GM23338 (cell line): ENCODE measurements at places on chromosomes 12 and 14.
A peak's percentile ranks its signal among the peaks of the same experiment; 100 is the strongest.

GRCh38 chr14:72844524-72844923, 49.4 kb downstream of the DPF3 start:
- DNase-seq, result no peak

GRCh38 chr14:101197595-101198397, 294.3 kb upstream of the RTL1 start:
- DNase-seq, result no peak

DNA sequence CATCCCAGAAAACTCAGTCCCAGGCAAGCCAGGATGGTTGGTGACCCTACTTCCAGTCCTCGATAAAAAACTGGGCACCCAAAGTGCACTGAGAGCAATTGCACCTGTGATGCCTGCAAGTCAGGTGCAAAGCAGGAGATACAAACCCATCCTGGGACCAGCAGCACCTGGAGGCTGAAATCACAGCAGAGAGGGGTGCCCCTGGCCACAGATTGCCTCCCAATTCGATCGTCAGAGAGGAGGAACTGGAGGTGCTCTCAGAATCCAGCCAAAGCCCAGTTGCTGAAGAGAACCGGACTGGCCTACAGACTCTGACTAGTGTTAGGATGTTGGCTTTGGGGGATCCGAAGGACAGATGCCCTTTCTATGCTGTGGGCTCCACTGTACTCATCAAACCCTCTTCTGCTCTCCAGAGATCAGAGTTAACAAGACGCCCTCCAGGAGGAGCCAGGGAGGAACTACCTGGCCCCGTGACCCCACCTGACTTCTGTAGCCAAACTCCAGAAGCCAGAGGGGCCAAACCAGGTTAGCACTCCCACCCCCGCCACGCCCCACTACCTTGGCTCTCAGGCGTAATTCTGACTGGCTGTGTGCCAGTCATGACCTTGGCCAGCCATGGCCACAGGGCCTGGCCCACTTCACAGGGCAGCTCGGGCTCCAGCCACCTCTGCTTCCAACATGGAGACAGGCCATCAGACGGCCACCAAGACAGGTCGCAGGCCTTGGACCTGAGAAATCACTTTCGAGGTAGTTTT, 284.5 kb upstream of the RTL1 start:
- DNase-seq, result peak; percentile 18

- peak; percentile 62 for DNase-seq
Measured at GRCh38 chr14:36518031-36518585, 1.9 kb downstream of the NKX2-1 start.

DNA sequence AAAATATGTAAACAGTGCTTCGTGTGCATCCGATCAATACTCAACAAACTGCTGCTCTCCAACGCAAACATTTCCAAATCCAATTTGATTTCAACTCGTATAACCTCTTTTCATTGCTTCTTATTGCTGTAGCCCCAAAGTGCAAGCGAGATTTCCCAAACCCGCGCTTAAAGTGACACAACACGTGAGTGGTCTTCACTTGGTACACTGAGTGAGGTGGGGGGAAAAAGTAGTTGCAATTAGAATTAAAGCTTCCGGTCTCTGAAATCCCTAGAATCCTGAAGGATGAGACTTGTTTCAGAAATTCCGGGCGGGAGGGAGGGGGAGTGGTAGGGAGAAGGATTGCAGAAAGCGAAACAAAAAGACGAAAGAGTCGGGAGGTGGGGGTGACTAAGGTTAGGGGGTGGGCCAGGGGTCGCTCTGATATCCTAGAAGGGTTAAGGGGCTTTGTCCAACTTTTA, 387.5 kb downstream of the BCAT1 start:
- peak; percentile 76 for DNase-seq

- no peak for DNase-seq
Measured at GRCh38 chr14:55889124-55889523, 229.1 kb upstream of the PELI2 start.

DNA sequence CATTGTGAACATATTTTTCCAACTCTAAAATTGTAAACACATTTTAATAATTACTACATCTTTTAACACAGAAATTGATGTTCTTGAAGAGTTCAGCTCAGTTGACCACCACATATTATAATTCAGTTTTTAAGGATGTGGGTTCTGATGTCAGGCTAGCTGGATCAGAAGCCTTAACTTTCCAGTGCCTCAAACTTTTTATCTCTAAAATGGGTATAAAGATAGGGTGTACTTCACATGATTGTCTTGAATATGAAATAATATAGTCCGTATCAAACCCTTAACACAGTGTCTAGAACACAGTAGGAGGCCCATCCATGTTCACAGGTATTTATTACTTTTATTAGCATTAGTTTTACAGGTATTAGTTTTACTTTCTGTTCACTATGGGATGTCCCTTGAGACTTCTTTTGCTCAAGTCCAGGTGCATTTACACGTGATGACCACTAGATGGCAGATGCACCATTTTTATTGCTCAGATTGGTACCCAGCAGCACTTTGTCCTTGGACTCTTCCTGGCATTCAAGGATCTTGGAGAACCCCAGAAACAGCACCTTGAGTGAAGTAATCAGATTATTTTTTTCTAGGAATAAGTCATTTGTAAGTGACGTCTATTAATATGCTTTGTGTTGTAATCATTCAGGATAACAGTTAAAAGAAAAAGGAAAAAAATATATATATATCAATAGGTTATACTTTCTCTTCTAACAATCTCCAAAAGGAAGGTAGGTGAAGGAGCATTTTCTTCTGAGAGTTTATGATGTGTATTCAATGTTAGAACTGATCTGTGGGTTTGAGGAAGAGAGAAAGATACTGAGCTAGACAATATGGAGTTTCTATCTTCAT, 580.2 kb downstream of the ETNK1 start:
- DNase-seq, result peak; percentile 72

DNA sequence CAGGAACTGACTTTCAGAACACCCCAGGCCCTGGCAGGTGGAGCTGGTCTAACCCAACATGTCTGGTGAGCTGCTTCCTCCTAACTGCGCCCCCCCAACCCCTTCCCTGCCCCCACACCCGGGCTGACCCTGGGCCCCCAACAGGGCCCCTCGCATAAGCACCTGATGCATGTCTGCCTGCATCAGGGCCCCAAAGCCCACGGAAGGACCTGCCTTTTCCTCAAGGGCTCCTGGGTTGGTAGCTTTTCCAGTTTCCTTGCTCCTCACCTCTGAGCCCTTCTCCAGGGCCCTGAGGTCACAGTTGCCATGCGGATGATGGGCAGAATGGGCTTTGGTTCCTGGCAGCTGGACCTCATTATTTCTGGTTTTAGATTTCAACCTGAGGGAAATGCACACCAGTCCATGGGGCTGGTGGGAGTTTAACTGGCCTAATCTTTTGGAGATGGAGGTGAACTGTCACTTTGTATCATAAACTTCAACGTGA, 18.5 kb downstream of the TESC start:
- DNase-seq, result no peak

DNA sequence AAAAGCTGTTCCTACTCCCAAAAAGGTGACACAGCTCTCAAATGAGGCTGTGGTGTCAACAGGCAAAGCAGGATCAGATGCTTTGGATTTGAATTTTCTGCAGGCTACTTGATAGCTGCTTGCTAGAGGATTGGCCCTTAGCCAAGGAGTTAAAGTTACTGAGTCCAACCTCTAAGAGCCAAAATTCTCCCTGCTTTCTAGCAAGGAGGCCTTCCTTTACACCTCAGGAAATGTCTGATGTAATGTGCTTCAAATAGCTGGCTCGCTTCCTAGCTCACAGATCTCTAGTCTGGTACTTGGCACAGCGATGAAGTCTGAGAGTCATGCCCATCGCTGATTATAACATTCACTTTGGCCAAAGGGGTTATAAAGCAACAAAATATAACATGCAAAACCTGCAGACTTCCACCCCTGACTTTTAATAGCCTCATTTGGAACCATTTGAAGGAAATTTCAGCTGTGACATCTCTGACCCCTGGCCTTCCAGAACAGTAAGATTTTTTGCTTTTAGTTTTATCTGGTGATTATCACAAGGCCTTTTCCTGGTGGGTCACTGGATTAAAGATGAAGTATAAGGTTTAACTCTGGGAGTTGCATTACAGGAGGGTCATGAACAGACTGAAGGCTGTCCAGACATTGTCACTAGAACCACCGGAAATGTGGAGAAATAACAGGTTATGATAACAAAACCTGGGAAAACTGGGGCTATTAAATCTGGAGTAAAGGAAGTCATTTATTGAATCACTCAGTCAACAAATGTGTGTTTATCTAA, 189.7 kb downstream of the EPS8 start:
- no peak for DNase-seq

GRCh38 chr14:59159169-59159568, 29.3 kb upstream of the DAAM1 start:
- DNase-seq, result no peak

GRCh38 chr12:10165421-10165820, 6.5 kb downstream of the OLR1 start:
- no peak for DNase-seq
